DMS53 (cell line): ENCODE measurements at places on chromosomes 5 and 9.

DNA sequence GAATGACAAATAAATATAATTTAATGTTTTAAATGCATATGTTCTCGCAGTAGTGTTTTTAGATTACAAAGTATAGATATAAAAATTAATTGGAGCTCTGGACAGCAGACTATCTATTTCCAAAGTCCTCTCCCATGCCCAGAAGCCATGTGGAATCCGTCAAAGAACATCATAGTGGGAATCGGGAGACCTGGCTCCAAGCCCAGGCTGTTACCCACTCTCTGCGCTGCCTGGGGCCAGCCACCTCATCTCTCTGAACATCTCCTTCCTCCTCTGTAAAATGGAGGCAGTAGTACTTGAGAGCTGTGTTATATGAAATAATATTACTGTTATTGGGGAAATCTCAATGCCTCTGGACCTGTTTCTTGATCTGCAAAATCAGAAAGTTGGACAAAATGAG is 58.1 kb upstream of the SLC30A5 start:
- DNase-seq: no peak

GRCh38 chr9:84315278-84315877 is 25.2 kb downstream of the SLC28A3 start:
- peak; percentile 72 for DNase-seq

- no peak for DNase-seq
Measured at GRCh38 chr5:160303690-160304089, 8.7 kb downstream of the CCNJL start.

DNA sequence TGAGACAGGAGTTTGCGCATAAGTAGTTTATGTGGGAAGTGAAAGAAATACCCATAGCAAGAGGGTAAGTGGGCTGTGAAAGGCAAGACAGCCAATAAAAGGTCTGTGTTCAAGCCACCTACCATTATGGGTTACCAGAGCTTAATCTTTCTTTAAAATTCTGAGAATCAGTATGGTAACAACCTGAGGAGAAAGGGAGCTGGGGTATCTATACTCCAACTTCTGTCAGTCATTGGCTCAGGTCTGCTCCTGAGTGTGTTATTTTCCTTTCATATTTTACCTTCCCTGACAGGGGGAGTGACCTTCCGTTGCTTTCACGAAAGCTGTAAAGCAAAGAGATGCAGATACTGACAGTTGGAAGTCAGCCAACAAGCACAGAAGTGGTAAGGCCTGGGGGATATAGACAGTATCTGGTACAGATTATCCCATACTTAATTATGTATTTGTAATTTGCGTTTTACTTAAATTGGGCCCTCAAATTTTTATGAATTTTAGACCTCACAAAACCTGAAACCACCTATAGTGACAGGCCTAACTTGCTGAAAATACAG is 233.4 kb downstream of the RAB3C start:
- DNase-seq: no peak
